ENCODE measurements at places on chromosomes 5 and 9.

- no peak for DNase-seq
Measured at GRCh38 chr5:151676719-151677118, 10.0 kb downstream of the SPARC start.

DNA sequence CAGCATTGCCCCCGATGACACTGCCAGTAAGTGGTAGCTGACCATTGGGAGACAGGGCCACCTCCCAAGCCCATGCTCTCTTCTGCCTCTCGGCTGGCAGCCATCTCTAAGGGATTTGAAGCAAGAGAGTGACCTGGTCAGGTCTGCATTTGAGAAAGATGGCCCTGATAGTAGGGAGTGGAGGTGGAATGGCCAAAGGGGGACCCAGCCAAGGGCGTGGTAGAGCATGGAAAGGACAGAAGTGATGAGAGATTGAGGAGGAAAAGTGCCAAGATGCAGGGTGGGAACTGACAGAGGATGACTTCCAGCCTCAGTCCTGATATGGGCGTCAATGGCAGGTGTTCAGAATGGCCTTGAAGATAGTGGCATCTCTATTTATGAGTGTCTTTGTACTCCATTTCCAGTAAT is 9.0 kb downstream of the ABL1 start:
- DNase-seq = no peak

GRCh38 chr5:51732304-51732703 is 349.1 kb downstream of the ISL1 start:
- DNase-seq = no peak

- DNase-seq = no peak
Measured at GRCh38 chr9:101235105-101235866, 149.5 kb downstream of the BAAT start.

GRCh38 chr9:135156525-135157510 is 69.3 kb downstream of the OLFM1 start:
- no peak for DNase-seq

- no peak for DNase-seq
Measured at GRCh38 chr9:16675131-16675530, 195.3 kb downstream of the BNC2 start.

GRCh38 chr9:99000476-99001395 is 57.0 kb downstream of the COL15A1 start:
- peak; percentile 16 for DNase-seq

GRCh38 chr9:71693607-71694006 is 74.7 kb downstream of the CEMIP2 start:
- no peak for DNase-seq

DNA sequence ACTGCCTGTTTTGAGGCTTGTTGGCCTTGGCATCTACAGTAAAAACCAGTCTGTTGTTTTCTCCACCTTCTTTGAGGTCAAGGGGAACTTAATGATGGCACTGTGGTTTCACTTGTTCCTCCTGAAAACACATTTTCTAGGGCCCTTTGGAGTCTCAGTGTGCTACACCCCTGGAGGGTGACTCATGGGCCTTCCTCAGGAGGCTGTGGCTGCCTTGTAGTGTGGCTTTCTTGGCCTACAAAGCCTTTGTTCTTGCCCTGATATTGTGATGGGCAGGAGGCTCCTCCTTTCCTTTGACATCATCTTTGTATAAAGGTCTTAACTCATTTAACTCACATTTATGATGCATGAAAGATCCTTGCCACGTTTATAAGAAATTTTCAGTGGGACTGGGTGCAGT is 56.3 kb upstream of the GPBP1 start:
- no peak for DNase-seq

GRCh38 chr5:180375291-180375690 is 22.2 kb upstream of the GFPT2 start:
- no peak for DNase-seq

- no peak for DNase-seq
Measured at GRCh38 chr5:94802450-94802849, 184.0 kb downstream of the SLF1 start.

GRCh38 chr9:18606846-18607245 is 132.9 kb downstream of the ADAMTSL1 start:
- no peak for DNase-seq

- DNase-seq = no peak
Measured at GRCh38 chr5:91150234-91150633, 232.9 kb downstream of the ARRDC3 start.

DNA sequence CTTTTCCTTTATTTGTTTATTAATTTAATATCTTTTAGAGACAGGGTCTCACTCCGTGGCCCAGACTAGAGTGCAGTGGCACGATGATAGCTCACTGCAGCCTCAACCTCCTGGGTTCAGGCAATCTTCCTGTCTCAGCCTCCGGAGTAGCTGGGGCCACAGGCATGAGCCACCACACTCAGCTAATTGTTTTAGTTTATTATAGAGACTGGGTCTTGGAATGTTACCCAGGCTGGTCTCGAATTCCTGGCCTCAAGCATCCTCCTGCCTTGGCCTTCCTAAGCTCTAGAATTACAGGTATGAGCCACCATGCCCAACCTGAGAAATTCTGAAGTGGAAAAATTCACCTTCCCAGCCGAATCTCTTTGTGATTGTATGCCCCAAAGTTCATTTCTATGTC is 139.4 kb upstream of the SLC12A2 start:
- no peak for DNase-seq

- no peak for DNase-seq
Measured at GRCh38 chr5:99674101-99674500, 745.3 kb upstream of the CHD1 start.

- no peak for DNase-seq
Measured at GRCh38 chr5:68334553-68334886, 119.0 kb downstream of the PIK3R1 start.

DNA sequence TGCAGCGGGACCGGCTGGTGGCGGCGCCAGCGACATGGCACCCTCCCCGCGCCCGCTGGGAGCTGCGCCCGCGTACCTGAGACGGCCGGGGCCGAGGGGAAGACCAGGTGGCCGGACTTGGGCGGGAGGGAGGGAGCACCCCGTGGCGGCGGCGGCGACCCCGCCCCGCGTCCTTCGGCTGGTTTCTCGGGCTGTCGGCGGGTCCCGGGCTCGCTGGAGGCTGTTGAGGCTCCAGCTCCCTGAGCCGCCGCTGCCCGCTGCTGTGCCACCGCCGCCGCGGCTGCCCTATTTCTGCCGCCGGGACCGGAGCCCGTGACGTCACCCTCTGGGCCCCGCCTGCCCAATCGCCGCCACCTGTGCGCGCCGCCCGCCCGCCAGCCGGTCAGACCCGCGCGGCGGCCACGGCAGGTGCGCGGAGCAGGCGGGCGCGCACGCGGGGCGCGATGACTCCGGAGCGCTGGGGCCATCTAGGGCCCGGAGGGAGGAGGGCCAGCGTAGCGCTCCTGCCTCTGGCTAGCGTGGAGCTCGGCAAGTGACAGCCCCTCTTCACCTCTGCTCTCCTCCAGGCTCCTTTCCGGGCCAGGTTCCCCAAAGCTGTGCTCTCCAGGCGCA is at the start of gene FSTL4:
FSTL4 (minus strand) TSS at position 293 of the 612 bp plus-strand sequence.
- DNase-seq = peak; percentile 13

DNA sequence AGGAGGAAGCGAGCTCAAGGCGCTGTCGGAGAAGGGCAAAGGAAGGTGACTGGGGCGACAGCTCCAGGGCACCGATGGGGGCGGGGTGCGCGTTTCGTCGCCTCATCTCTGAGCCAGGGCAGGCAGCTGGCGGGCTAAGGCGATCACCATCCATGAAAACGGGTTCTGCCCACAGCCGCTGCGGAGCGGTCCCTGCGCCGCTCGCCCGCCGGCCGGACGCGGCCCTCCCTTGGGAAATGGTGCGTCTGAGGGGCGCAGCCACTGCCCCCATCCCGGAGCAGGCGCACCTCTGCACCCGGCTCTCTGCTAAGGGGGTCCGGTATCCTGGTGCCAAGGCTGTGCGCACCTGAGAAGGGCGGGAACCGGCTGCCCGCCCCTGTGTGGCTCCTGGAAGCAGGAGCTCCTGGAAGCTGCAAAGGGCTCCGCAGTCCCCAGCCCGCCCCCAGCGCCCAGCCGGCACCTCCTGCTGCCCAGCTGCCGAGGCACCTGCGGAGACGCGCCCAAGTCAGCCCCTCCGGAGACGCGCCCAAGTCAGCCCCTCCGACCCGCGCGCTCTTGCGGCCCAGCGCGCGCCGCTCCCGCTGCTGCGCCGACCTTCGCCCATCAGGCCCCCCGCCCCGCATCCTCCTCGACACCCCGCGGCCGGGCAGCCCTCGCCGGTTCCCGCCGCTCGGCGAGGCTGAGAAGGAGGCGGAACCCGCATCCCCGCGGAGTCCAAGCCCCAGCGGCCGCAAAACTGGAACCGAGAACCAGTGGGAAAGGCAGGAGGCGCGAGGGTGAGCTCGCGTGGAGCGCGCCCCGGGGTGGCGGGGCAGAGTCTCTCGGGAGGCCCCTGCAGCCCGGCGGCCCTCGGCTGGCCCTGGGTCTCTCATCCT is 757 bp downstream of the ANKRD34B start:
- no peak for DNase-seq

DNA sequence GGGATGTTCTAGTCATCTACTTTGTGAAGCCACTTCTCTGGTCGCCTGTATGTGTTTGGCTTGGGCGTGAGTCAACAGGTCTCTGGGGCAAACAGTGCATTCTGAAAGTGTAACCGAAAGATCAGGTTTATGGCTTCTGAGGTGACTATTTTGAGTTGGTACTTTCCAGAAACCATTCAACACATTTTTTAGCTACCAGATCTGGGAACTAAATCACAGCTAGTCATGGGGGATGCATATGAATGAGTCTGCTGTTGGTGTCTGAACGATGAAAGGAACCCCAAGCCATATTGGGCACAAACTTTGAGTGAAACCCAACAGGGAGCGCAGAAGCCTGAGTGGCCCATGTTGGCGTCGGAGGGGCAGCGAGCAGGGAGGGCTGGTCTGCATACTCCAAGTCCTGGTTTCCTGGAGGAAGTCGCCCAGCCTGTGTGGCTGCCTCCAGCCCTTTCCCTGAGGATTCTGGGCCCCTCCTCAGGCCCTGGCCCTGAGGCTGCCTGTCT is 35.3 kb downstream of the UBE2QL1 start:
- no peak for DNase-seq

DNA sequence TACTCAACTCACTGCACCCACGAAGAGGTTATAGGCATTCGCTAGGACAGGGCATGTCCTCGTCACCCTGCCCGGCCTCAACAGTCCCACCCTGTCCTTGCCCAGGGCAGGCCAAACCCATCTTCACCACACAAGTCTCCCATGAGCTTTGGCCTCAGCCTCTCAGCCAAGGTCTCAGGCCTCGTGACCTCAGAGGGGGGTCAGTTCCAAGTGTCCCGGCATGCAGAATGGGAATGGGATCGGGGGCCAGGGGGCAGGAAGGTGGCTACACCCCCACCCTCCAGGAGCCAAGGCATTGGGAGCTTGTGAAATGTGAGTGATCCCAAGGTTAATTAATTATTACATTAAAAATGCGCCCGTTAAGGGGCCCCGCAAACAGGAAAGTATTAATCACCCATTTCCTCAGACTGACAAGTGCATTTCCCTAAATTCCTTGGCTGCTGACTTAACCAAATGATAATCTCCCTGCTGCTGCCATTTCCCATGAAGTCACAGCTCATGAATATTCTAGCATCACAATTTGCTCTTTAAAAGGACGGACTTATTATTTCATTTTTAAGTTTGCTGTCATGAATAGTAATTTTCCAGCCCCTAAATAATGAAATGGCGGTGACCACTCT is 8.0 kb upstream of the UBAC1 start:
- DNase-seq = no peak

DNA sequence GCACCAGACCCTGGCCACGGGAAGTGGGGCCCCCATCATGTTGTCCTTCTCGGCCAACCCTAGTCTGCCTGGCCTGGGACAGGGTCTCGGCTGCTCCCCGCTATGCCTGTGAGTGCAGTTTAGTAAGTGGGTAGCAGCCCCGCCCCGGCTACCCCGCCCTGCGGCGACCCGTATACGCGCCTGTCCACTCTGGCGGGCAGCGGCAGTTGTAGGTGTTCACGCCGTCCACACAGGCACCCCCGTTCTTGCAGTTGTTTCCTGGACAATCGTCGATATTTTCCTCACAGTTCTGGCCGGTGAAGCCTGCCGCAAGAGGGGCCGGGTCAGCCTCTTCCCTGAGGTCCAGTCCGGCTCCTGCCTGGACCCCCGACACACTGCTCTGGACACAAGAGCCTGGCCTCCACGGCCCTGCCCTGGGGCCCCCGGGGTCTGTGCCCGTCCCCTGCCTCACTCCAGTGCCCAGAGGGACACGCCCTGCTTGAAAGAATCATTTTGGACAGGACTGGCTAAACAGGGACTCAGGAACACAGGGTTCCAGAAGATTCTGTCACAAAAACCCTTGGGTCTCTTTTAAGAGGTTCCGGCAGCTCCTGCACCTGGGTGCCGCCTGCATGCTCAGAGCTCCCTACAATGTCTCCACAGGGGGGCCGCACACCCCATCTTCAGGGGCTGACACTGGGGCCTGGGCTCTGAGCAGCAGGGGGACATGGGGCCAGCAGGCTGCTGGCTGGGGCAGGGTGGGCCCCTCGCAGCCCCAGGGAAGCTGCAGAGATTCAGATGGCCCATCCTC is 26.4 kb downstream of the NOTCH1 start:
- DNase-seq = no peak

GRCh38 chr9:134422301-134423090 is 96.2 kb downstream of the RXRA start:
- no peak for DNase-seq

DNA sequence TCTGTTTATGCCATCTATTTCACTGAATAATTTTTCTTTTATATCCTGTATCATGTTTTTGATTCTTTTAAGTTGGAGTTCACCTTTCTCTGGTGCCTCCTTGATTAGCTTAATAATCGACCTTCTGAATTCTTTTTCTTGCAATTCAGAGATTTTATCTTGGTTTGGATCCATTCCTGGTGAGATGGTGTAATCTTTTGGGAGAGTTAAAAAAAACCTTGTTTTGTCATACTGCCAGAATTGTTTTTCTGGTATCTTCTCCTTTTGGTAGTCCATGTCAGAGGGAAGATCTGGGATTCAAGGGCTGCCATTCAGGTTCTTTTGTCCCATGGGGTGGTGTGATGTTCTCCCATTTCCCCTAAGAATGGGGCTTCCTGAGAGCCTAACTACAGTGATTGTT is 800.8 kb upstream of the TYRP1 start:
- DNase-seq = no peak

DNA sequence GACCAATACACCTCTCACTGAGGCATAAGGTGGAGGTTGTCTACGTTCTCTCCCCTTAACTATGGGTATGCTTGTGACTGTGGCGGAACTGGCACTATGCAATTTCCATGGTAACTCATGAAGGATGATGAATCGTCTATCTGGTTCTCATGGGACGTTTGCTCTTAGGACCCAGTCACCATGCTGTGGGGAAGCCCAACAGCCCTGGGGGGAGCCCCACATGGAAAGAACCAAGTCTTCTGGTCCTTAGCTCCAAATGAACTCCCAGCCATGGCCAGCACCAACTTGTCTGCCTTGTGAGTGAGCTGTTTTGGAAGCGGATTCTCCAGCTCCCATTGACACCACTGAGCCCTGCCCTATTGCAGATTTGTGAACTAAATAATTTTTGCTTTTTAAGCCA is 188.7 kb upstream of the S1PR3 start:
- no peak for DNase-seq

All from stimulated activated CD8-positive, alpha-beta memory T cell treated with anti-CD3 and anti-CD28 coated beads, Interleukin-2, amount 100 ng/mL, for 48 hours (primary cell).